ENCODE measurements at places on chromosomes 5 and 9. TPM values are rescaled to one million over a fixed set of nuclear protein-coding genes. Genes with fewer than 3 reads are reported as not detected.

GABRB2 gene
- 101 TPM for polyA plus RNA-seq

STK10 gene
- 1.8 TPM for polyA plus RNA-seq

GAS1 gene
- 1.6 TPM for polyA plus RNA-seq

GABRA6 gene
- polyA plus RNA-seq, result 2.2 TPM

ENG gene
- not detected for polyA plus RNA-seq

C5orf52 gene
- polyA plus RNA-seq, result not detected

GSN gene
- 2.4 TPM for polyA plus RNA-seq

DAB2IP gene
- polyA plus RNA-seq, result 17.3 TPM

GPR151 gene
- 1.0 TPM for polyA plus RNA-seq

PIP5KL1 gene
- 5.2 TPM for polyA plus RNA-seq

ADAMTS6 gene
- 0.58 TPM for polyA plus RNA-seq

SPINK7 gene
- polyA plus RNA-seq, result not detected

PTGDS gene
- 2.0 TPM for polyA plus RNA-seq

COQ4 gene
- 108 TPM for polyA plus RNA-seq

CNTRL gene
- 17.0 TPM for polyA plus RNA-seq

SPINK4 gene
- polyA plus RNA-seq, result not detected

DTWD2 gene
- polyA plus RNA-seq, result 3.3 TPM

PTPRD gene
- 153 TPM for polyA plus RNA-seq

DOCK8 gene
- not detected for polyA plus RNA-seq

MYOT gene
- not detected for polyA plus RNA-seq

SPINK13 gene
- not detected for polyA plus RNA-seq

CRHBP gene
- not detected for polyA plus RNA-seq

SYK gene
- not detected for polyA plus RNA-seq

IRX1 gene
- polyA plus RNA-seq, result 0.34 TPM

B4GALT1 gene
- 0.90 TPM for polyA plus RNA-seq

SPATA31C1 gene
- not detected for polyA plus RNA-seq

KIF4B gene
- not detected for polyA plus RNA-seq

PLPP1 gene
- polyA plus RNA-seq, result 42.9 TPM

DMRT3 gene
- not detected for polyA plus RNA-seq

CAST gene
- 8.4 TPM for polyA plus RNA-seq

LAMC3 gene
- polyA plus RNA-seq, result 0.04 TPM

PCYOX1L gene
- polyA plus RNA-seq, result 19.5 TPM

CMYA5 gene
- polyA plus RNA-seq, result 0.30 TPM

DBH gene
- polyA plus RNA-seq, result not detected

PCDHGA6 gene
- polyA plus RNA-seq, result 0.09 TPM

FKTN gene
- 52.1 TPM for polyA plus RNA-seq

PCDHGA11 gene
- polyA plus RNA-seq, result 0.62 TPM

C9 gene
- not detected for polyA plus RNA-seq

CCDC107 gene
- polyA plus RNA-seq, result 41.4 TPM

NKD2 gene
- polyA plus RNA-seq, result 7.2 TPM

GHR gene
- 0.31 TPM for polyA plus RNA-seq

CDC26 gene
- polyA plus RNA-seq, result 88.0 TPM

SPACA9 gene
- 4.6 TPM for polyA plus RNA-seq

GMCL2 gene
- polyA plus RNA-seq, result not detected

HRH2 gene
- polyA plus RNA-seq, result 0.09 TPM

WDR38 gene
- polyA plus RNA-seq, result not detected

TMEM232 gene
- 7.4 TPM for polyA plus RNA-seq

SERF1A gene
- polyA plus RNA-seq, result 26.2 TPM

SLC1A1 gene
- 30.8 TPM for polyA plus RNA-seq

PCDHAC1 gene
- polyA plus RNA-seq, result 2.4 TPM

Measured in neural cell (in vitro differentiated cells).